AML-193 (cell line): ENCODE measurements at places on chromosomes 4 and X.
A peak's percentile ranks its signal among the peaks of the same experiment; 100 is the strongest.

DNA sequence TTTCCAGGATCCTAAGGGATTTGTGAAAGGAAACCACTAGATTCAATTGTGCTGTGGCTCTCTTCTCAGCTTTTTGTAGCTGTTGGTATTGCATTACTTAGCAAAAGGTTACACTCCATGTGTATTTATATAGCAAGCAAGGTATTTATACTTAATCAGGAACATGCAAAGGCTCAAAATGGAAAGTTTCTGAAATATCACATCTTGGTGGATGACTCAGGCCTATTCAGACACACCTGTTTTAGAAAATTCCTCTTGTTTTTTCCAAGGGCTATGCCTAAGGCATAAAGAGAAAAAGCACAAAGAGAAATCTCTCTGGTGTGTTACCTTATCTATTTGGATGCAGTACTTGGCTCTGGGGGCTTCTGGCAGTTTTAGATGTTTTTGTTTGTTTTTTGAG, 144.4 kb upstream of the GALNT7 start:
- DNase-seq = no peak

DNA sequence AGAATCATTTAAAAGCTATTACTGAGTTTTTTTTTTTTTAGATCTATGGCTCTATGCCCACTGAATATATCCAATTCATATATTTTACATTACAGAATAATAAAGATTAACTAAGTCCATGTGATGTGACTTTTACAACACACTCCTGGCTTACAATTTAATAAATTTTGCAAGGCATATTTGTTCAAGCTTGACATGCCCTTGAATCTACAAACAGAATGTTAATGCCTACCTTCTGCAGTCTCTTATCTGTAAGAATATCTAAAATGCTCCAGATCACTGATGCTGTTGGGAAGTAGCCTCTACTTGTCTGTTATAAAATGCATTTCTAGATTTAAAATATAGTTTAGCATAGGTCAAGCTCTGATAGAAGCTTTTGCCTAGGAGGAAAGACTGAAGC, 100.7 kb upstream of the RASGEF1B start:
- DNase-seq = no peak

DNA sequence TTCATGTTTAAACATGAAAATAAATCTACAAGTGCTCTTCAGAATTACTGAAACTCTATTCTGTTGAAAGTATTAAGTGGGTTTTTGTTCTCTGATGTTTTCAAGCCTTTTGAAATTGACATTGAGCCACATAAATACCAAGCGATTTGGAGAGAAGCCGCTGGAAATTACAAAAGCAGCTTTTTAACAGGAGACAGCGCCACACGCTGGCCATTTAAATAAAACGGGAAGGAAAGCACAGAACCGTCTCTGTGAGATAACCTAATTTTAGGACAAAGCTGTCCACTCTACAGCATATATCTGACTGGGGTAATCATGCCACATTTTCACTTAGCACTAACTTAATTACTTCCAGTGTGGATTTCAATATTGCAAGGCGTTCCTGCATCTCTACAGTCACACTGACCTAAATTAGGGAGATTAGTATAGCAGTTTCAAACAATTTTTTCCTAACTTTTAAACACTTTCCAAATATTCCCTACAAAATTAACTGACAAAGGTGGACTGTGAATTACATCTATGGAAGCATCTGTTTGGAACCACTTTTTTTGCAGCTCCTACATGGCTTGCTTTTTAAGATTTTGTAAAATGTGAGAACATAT, 6.8 kb upstream of the ANOS1 start:
- DNase-seq = peak; percentile 46

DNA sequence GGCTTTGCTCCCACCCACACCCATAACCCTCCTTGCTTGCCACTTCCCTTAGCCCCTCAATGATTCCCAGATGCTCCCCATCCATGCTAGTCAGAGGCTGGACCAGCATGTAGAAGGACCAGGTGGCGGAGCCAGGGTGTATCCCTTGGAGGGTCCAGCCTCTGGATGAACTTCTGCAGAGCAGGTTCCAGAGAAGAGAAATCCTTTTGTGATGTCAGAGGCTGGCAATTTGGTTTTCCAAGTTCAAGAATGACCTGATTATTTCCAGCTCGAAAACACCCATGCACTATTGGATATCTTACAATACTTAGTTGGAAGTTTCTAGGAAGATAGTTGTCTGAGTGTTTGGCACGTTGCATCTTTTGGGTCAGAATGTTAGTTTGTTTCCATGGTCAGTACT, 168.3 kb upstream of the RPS6KA3 start:
- DNase-seq = no peak

DNA sequence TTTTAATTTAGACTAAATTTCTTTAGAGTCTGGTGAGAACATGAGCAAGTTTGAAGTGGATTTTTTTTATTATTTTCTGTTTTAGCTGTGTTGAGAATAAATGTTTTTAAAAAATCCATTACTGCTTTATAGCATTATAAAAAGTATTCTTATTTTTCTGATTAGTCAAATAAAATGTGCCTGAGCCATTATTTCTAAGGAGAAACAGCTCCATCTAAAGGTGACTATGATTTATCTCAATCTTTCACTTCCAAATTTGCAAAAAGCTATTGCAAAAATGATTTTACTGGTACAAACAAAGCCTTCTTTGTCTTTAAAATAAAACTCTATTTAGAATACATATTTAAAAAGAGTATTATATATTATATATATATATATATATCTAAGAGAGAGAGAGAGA, 959.2 kb downstream of the FAM133A start:
- DNase-seq = no peak

DNA sequence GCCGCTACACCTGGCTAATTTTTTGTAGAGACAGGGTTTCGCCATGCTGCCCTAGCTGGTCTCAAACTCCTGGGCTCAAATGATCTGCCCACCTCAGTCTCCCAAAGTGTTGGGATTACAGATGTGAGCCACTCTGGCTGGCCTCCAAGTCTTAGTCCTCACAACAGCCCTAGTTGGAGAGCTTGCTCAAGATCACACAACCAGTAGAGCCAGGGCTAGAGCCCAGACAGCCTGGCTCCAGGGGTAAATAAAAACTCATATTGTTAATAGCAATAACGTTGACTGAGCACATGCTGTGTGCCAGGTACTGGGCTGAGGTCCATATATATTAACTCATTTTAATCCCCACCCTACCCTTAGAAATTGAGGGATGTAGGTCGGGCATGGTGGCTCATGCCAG, 7.3 kb upstream of the JAKMIP1 start:
- DNase-seq = no peak

GRCh38 chrX:292900-293897, 12.0 kb downstream of the PLCXD1 start:
- no peak for DNase-seq

DNA sequence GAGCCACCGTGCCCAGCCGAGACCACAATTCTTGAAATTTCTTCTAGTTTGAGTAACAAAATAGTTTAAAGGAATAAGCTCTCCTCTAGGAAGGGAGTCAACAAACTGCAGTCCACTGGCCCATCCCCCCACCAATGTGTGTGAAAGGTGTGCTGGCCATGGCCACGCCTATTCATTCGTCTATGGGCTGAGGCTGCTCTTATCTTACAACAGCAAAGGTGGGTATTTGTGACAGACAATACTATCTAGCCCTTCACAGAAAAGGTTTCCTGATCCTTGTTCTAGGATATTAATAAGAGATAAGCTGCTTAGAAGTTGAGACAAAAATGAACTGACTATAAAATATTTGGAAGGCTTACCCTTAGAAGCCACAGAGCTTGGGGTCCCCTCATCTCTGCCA, 41.2 kb downstream of the BEND2 start:
- no peak for DNase-seq

DNA sequence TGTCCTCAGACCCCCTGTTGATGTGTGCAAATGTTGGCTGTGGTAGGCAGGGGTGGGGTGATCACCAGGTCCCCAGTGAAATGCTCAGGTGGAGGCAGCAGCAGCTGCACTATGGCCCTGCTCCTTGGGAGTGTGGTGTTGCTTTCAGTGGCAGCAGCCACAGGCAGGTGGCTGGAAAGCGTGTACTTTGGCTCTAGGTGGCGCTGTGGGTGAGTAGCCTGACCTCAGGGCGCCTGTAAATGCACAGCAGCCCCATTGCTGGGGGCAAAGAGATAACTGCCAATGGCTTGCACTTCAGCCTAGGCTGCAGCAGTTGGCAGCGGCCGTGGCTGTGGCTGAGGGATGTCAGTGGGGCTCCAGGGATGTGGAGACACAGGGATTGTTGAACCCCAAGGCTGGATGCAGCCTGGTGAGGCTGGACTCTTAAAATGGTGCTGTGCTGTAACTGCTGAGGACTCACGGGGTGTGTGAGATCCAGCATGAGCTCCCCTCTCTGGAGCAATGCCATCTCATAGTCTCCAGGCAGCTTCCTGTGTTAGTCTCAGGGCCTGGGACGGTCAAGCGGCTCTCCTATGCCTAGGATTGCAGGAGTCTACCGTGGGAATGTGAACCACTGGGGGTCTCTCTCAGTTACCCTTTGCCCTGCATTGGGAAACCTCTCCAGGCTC, 421.7 kb upstream of the HTR2C start:
- DNase-seq = no peak

GRCh38 chr4:137116144-137116543, 416.1 kb downstream of the PCDH18 start:
- no peak for DNase-seq
